ENCODE measurements at places on chromosomes 3 and 15. TPM values are rescaled to one million over a fixed set of nuclear protein-coding genes. Genes with fewer than 3 reads are reported as not detected.

- no peak for DNase-seq
Observed at GRCh38 chr15:63135281-63135680, 13.6 kb downstream of the LACTB start.

DNA sequence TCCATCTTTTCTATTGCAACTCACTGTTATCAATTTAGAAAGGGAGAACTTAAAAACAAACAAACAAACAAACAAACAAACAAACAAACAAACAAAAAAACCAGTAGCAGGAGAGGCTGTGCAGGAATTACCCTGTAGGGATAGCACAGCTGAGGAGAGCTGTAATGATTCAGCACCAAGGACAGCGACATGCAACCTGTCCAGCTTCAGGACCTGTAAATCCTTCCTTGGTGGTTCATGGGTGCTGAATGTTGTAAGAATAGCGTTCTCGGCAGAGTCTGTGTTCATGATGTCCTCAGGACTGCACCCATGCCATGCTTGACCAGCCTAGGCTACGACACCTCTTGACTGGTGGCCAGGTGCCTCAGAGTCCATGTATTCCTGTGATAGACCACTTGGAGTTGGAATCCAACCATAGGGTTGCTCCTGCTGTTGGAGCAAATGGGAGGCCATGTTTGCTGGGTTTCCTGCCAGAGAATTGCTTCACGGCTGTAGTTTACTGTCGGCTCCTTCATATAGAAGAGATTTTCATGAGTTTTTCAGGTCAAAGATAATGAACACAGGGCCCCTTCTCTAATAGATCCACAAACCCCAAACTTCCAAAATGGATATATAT is 65.9 kb downstream of the CACNA2D3 start:
- peak; percentile 48 for DNase-seq

GRCh38 chr3:167228135-167228534 is 152.0 kb downstream of the ZBBX start:
- no peak for DNase-seq

GRCh38 chr15:100159436-100159835 is 182.3 kb downstream of the ADAMTS17 start:
- DNase-seq, result no peak

- DNase-seq, result no peak
Observed at GRCh38 chr15:65329288-65329983, 25.0 kb downstream of the RNU5B-1 start.

DNA sequence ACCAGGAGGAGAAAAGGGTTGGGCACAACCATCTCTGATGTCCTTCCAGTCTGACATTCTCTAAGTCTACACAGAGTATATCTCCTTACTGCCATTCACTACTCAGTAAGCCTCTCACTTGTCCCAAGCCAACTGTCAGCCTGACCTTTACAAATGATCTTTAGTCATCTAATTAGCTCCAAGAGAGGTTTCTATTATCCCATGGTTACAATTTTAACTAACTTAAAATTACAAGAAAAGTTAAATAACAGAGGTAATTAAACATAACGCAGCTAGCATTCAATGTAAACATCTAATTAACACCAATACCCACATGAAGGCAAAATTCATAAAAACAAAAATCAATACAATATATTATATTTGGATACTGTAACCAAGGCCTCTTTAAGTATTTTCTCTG is 126.9 kb downstream of the LSAMP start:
- no peak for DNase-seq

GRCh38 chr3:36312351-36312750 is 68.0 kb upstream of the STAC start:
- DNase-seq, result no peak

DNA sequence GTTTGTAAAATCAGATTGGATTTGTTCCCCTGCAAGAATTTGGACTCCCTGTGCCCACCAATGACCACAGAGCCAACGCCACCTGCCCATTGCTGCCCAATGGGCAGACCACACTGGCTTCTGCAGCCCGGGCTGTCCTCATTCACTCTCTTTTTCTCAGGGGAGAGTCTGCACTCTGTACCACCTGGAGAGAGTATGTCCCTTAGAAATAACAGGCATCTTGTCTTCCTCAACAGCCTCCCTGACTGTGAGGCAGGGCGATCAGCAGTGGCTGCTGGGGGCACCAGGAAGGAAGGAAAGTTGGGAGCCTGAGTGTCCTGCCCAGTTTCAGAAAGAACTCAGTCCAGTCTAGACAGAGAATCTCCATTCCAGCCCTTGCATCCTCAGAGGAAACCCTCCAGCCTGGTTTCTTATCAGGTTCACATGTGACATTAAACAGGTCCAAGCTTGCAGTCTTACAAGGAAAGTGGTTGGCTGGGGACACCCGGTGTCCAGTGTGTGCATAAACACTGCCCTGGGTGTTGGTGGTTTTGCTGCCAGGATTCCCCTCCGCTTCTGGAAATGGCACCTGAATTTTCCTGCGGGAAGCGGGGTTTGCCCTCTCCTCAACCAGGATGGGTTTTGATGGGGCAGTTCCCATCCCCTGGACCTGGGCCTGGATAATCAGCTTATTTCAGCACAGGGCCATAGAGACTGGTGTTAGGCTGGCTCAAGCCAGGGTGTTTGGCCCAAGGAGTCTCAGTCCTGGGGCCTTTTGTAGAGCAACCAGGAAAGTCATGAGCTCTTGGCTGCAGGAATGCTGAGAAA is 37.2 kb downstream of the SSUH2 start:
- DNase-seq, result no peak

DNA sequence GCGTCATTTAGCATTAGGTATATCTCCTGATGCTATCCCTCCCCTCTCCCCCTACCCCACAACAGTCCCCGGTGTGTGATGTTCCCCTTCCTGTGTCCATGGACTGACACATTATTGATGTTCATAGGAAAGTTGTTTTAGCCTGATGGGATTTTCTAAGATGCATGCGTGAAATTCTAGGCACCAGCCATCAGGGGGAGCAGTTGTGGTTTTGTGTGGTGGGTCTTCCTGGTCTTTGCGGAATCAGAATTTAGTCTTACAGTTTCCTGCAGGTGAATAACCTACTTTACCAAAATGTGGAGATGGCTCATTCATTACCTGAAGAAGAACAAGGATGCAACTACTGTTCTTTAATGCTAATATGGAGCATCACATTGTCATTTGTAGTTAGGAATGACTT is 455.0 kb upstream of the THBS1 start:
- DNase-seq, result peak; percentile 43

DNA sequence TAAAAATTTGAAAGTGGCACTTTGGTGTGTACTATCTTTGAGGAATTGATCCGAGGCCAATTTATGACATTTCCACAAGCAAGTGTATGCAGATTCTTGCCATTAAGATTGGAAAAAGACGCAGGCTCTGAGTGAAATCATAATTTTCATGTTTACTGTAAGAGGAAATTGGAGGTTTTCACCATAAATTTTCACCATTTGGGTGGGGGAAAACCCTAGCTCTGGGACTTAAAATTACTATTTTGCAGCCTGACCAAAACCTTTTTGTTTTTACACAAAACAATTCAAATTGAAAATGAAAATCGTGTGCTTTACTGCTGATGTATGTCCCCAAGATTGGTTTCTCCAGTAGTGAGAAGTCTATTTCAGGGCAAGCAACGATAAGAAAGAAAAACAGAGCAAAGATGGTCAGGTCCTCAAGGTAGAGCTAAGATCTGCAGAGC is 282.6 kb downstream of the FOXP1 start:
- DNase-seq, result no peak

DNA sequence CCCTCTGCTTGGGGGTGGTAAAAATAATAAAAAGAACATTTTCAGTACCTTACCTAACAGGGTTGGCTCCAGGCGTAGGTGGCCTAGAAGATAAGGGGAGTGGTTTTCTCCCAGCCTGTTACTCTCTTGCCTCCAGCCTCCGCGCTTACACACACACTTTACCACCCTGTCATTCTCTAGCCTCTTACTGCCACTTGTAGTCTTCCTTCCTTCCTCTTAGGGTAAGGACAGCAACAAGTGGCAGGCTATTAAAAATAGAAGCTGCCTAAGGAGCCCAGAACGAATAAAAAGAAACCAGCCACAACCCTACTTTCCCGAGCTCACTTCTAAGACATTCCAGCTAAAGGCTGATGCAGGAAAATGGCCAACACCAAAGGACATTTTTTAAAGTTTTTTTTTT is 9.6 kb upstream of the LIPH start:
- no peak for DNase-seq

Gene RBMS3
- total RNA-seq, result 0.15 TPM

Gene SYNPR
- not detected for total RNA-seq

Gene ACTC1
- total RNA-seq, result not detected

Gene KLHDC8B
- total RNA-seq, result 1.3 TPM

Gene NDN
- total RNA-seq, result 1.6 TPM

Gene SPESP1
- 0.66 TPM for total RNA-seq

Gene STXBP5L
- total RNA-seq, result not detected

Gene ADGRG7
- not detected for total RNA-seq

Gene SERPINI1
- 3.0 TPM for total RNA-seq

Gene REC114
- not detected for total RNA-seq

Gene MITF
- total RNA-seq, result not detected
